ENCODE measurements at places on chromosomes 12 and 14. TPM values are rescaled to one million over a fixed set of nuclear protein-coding genes. Genes with fewer than 3 reads are reported as not detected.

DNA sequence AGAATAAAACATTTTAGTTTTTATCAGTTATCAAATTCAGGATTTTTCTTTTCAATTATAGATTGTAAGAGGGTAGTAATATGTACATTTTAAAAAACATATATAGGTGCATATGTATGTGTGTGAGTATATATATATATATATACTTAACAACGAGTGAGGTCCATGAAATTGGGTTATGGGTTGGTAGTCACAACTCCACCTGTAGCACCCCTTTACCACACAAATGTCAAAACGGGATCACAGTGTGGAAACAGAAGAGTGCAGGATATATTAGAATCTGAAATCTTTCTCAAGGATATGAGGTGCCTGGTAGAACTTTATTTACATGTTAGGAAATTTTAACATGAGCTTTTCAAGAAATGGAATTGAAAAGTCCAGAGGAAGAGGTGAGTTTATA, 31.3 kb downstream of the MIA2 start:
- H3K4me3 ChIP-seq, result peak overlapping the region; percentile 59
- H3K27me3 ChIP-seq, result no peaks in the 10 kb centered on the region
- H3K27ac ChIP-seq, result peak overlapping the region; percentile 50
- peaks cover 3% of the 10 kb centered on the region for H3K36me3 ChIP-seq
- no peak for DNase-seq

- H3K4me3 ChIP-seq, result no peak overlapping the region
- no peak overlapping the region for H3K27ac ChIP-seq
- no peaks in the 10 kb centered on the region for H3K27me3 ChIP-seq
Measured at GRCh38 chr12:53561590-53561953, 54.3 kb upstream of the NPFF start.

DNA sequence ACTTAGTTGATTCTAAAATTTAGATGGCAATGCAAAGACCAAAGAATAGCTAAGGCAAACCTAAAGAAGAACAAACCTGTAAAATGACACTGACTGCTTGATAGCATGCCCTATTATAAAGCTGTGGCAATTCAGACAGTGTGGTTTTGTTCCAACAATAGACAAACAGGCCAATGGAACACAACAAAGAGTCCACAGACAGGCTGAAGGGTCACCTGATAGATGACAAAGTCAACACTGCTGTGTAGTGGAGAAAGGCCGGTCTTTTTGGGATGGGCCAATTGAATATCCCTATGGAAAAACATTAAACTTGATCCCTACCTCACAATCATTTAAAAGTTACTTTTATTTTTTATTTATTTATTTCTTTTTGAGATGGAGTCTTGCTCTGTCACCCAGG, 33.8 kb upstream of the SLC25A3 start:
- no peak overlapping the region for H3K27ac ChIP-seq
- peaks cover 1% of the 10 kb centered on the region for H3K36me3 ChIP-seq
- no peak for DNase-seq
- no peaks in the 10 kb centered on the region for H3K4me1 ChIP-seq
- no peaks in the 10 kb centered on the region for H3K27me3 ChIP-seq

GRCh38 chr12:2797721-2798418, 3.1 kb downstream of the FKBP4 start:
- H3K4me3 ChIP-seq, result peak overlapping the region; percentile 84
- peaks cover 13% of the 10 kb centered on the region for H3K27me3 ChIP-seq
- H3K27ac ChIP-seq, result no peak overlapping the region

DNA sequence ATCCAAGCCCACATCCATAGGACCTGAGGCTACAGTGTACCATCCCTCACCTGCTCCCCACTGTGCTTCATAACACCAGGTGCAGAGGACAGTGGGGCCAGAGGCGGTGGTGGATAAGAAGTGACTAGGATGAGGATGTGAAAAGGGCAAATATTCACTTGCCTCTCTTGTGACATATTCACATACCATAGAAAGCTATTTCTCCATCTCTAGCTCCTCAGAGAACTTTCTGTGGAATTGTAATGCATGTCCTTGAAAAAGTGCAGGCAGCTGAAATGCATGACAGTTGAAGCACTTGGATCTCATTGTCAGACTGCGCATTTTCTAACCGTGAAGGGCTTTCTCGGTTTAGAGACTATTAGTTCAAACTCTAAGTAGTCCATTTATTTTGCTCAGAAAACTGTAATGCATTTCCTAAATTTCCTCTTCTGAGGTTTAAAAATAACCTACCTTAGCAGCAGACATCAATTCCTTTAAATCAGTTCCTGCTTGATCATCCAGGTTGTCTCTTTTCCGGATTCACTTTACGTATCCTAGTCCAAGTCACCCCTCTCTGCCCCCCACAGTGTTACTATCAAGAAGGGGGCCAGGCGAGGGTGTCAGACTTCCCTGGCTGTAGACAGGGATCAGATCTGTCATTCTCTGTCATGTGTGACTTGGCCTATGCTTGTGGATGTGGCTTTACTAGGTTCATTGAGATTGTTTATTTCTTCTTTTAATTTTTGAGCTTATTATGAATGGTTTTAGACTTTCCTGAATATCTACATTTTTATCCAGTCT, 984.0 kb upstream of the TMEM132C start:
- H3K36me3 ChIP-seq, result no peaks in the 10 kb centered on the region
- H3K27me3 ChIP-seq, result peaks cover 39% of the 10 kb centered on the region
- no peaks in the 10 kb centered on the region for H3K4me1 ChIP-seq
- no peak overlapping the region for H3K27ac ChIP-seq
- H3K4me3 ChIP-seq, result no peak overlapping the region
- DNase-seq, result no peak

- H3K4me3 ChIP-seq, result no peak overlapping the region
- H3K27me3 ChIP-seq, result peaks cover 13% of the 10 kb centered on the region
- DNase-seq, result no peak
- no peak overlapping the region for H3K27ac ChIP-seq
- H3K36me3 ChIP-seq, result no peaks in the 10 kb centered on the region
Measured at GRCh38 chr14:24072436-24072835, 1.1 kb downstream of the CPNE6 start.

- no peak overlapping the region for H3K27ac ChIP-seq
- H3K4me3 ChIP-seq, result no peak overlapping the region
- H3K36me3 ChIP-seq, result peaks cover 2% of the 10 kb centered on the region
- DNase-seq, result no peak
- H3K27me3 ChIP-seq, result no peaks in the 10 kb centered on the region
Measured at GRCh38 chr12:116076399-116076798, 201.1 kb downstream of the MED13L start.

GRCh38 chr14:73227812-73228781, 9.2 kb upstream of the PAPLN start:
- H3K36me3 ChIP-seq, result peaks cover 3% of the 10 kb centered on the region
- H3K4me3 ChIP-seq, result no peak overlapping the region
- H3K27me3 ChIP-seq, result peaks cover 10% of the 10 kb centered on the region
- DNase-seq, result no peak

GRCh38 chr12:88726806-88727720, 146.8 kb upstream of the KITLG start:
- no peak overlapping the region for H3K27ac ChIP-seq
- H3K27me3 ChIP-seq, result peaks cover 14% of the 10 kb centered on the region
- DNase-seq, result no peak
- H3K4me3 ChIP-seq, result no peak overlapping the region
- peaks cover 9% of the 10 kb centered on the region for H3K4me1 ChIP-seq
- no peaks in the 10 kb centered on the region for H3K36me3 ChIP-seq

- no peak overlapping the region for H3K27ac ChIP-seq
- no peaks in the 10 kb centered on the region for H3K36me3 ChIP-seq
- peaks cover 7% of the 10 kb centered on the region for H3K4me1 ChIP-seq
- H3K27me3 ChIP-seq, result no peaks in the 10 kb centered on the region
- no peak overlapping the region for H3K4me3 ChIP-seq
- DNase-seq, result no peak
Measured at GRCh38 chr12:45483571-45483970, 245.9 kb upstream of the ARID2 start.

DNA sequence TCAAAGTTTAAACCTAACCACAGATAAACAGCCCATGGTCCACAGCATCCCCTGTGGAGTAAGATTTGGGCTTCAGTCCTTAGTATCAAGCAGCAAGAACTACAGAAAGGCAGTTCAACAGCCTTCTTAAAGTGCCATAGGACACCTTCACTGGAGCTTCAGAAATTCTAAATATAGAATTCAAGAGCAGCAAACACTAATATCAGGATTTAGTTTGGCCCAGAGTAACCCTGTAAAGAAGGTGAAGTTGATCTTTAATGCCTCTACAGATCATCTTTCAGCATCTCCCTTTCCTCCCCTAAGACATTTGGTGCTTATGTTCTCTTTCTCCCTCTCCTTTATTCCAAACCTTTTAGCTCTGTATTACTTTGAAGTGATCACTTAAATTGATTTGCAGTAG, 59.5 kb upstream of the ARHGAP5 start:
- H3K27ac ChIP-seq, result peak overlapping the region; percentile 38
- peaks cover 2% of the 10 kb centered on the region for H3K36me3 ChIP-seq

GRCh38 chr12:82186282-82186681, 171.9 kb downstream of the CCDC59 start:
- no peak overlapping the region for H3K4me3 ChIP-seq
- H3K36me3 ChIP-seq, result no peaks in the 10 kb centered on the region

- H3K36me3 ChIP-seq, result no peaks in the 10 kb centered on the region
- no peaks in the 10 kb centered on the region for H3K4me1 ChIP-seq
- H3K27me3 ChIP-seq, result peaks cover 19% of the 10 kb centered on the region
- DNase-seq, result no peak
- H3K4me3 ChIP-seq, result no peak overlapping the region
Measured at GRCh38 chr12:52175371-52176350, 16.2 kb downstream of the KRT80 start.

GRCh38 chr14:91897106-91897701, 29.9 kb upstream of the TC2N start:
- no peak for DNase-seq
- peak overlapping the region; percentile 90 for H3K27ac ChIP-seq
- H3K4me1 ChIP-seq, result peaks cover 24% of the 10 kb centered on the region
- H3K27me3 ChIP-seq, result peaks cover 8% of the 10 kb centered on the region

- H3K4me3 ChIP-seq, result no peak overlapping the region
- peaks cover 42% of the 10 kb centered on the region for H3K36me3 ChIP-seq
- DNase-seq, result no peak
- no peak overlapping the region for H3K27ac ChIP-seq
Measured at GRCh38 chr12:100044266-100044665, 59.5 kb upstream of the ANKS1B start.

GRCh38 chr14:32044454-32044853, 32.6 kb upstream of the ARHGAP5 start:
- H3K36me3 ChIP-seq, result no peaks in the 10 kb centered on the region
- peaks cover 5% of the 10 kb centered on the region for H3K4me1 ChIP-seq
- DNase-seq, result no peak
- H3K27me3 ChIP-seq, result no peaks in the 10 kb centered on the region
- no peak overlapping the region for H3K4me3 ChIP-seq
- H3K27ac ChIP-seq, result no peak overlapping the region

DNA sequence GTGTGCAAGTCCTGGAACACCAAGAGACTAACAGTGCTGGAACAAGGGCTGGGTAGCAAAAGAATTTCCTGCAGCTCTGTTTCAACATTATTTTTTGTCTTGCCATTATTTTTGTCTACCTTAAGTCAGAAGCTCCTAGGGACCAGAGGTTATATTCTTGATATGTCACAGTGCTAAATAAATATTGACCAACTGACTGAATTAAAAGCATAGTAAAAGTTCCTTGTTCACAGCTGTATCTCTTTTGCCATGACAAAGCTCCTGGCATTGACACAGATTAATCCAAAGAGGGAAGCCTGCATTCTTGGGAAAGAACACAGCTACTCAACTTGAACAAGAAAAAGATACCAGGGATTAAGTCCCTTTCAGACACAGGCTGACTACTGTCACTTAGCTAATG, 136.5 kb downstream of the SPTSSA start:
- no peak overlapping the region for H3K4me3 ChIP-seq
- no peaks in the 10 kb centered on the region for H3K36me3 ChIP-seq
- no peak for DNase-seq
- H3K27ac ChIP-seq, result no peak overlapping the region
- H3K4me1 ChIP-seq, result no peaks in the 10 kb centered on the region

DNA sequence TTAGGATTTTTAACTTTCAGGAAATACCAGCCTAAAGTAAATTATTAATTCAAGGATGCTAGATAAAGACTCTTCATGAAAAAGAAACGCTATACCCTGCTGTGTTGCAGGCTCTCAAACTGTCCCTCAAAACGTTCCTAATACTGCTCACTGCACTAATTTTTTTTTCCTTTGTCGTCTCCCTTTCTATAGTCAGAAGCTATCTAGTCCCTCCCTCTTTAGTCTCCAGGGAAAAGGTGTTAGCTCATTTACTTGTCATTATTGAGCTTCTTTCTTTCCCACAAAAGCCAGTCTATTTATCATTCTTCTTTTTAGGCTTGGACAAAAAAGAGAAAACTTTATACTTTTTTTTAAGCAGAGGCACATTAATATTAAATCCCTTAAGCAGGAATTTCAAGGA, 30.3 kb upstream of the INSM2 start:
- H3K4me1 ChIP-seq, result peaks cover 11% of the 10 kb centered on the region
- H3K36me3 ChIP-seq, result no peaks in the 10 kb centered on the region
- H3K27me3 ChIP-seq, result no peaks in the 10 kb centered on the region
- H3K27ac ChIP-seq, result no peak overlapping the region

GRCh38 chr12:117365049-117365616, 3.7 kb upstream of the NOS1 start:
- no peak overlapping the region for H3K27ac ChIP-seq
- no peaks in the 10 kb centered on the region for H3K4me1 ChIP-seq
- H3K27me3 ChIP-seq, result peaks cover 81% of the 10 kb centered on the region
- DNase-seq, result no peak
- no peaks in the 10 kb centered on the region for H3K36me3 ChIP-seq

DNA sequence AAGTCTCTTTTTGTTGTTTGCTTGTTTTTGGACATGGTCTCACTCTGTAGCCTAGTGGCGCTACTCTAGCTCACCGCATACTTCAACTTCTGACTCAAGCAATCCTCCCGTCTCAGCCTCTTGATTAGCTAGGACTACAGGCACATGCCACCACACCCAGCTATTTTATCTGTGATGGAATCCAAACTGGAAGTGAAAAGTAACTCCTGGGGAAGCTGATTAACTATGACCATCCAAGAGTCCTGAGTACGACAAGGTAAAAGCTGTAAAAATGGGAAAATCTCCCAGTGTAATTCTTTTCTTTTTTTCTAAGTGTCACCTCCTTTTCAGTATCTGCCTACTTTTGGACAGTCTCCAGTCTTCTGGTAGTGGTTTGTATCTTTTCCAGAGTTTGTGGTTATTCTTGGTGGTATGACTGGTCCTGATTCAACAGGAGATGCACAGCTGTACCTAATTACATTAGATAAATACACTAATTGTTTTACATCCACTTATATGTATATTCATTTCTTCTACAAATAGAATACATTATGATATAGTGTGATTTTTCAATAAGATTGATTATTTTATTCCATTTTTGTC, 97.8 kb downstream of the SLC6A15 start:
- no peaks in the 10 kb centered on the region for H3K4me1 ChIP-seq
- no peak for DNase-seq
- no peak overlapping the region for H3K4me3 ChIP-seq
- H3K36me3 ChIP-seq, result no peaks in the 10 kb centered on the region
- peaks cover 3% of the 10 kb centered on the region for H3K27me3 ChIP-seq
- no peak overlapping the region for H3K27ac ChIP-seq

PAPLN gene
- total RNA-seq, result 2.0 TPM

TMX1 gene
- total RNA-seq, result 31.3 TPM

MGP gene
- total RNA-seq, result not detected

ANO2 gene
- 2.8 TPM for total RNA-seq

TCTN1 gene
- 84.0 TPM for total RNA-seq

Data from progenitor cell of endocrine pancreas (in vitro differentiated cells).